ENCODE measurements at places on chromosomes 11 and 22.

DNA sequence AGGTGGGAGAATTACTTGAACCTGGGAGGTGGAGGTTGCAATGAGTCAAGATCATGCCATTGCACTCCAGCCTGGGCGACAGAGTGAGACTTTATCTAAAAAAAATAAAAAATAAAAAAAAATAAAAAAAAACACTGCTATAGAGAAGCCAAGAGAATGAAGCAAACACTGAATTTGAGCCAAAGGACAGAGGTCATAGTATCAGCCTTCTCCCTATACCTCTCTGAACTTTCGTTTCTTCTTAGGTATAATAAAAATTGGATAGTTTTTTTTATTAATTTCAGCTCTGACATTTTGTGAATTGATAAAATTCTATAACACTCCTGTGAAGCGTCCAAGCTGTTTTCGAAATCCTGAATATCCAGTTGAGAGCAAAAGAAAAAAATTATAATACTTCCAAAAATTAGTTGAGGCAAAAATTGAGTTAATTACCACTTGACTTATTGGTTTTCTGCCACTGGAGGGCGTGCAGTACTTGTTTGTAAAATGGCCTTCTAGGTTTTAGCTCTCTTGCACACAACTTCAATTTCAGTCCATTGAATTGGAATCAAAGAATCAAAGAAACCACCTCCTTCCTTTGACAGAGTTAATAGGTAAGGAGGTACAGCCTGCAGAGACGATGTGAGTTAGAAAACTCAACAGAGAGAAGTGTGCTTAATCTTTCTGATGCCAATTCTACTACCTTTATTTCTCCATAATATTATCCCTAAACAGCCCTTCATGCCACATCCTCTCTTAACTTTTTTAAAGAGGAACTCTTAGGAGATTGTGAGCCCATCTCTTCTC lies 143.2 kb downstream of the BBOX1 start:
- peak; percentile 81 for DNase-seq

DNA sequence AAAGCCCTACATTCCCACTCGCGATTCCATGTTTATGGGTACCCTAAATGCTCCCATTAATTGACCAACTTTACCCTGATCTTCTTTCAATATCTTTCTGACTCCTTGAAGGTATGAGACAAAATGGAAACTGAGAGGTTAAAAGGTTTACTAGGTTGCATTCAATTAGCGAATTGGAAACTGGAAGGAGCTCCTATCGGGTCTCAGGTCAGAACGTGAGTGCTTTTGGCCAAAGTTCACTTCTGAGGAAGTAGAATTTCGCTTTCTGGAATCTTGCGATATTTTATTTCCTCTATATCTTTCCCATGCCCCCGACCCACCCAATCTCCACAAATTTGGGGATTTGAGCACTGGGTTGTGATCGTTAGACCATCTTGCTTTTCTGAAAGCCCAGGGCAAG lies 2.6 kb downstream of the EHF start:
- no peak for DNase-seq

DNA sequence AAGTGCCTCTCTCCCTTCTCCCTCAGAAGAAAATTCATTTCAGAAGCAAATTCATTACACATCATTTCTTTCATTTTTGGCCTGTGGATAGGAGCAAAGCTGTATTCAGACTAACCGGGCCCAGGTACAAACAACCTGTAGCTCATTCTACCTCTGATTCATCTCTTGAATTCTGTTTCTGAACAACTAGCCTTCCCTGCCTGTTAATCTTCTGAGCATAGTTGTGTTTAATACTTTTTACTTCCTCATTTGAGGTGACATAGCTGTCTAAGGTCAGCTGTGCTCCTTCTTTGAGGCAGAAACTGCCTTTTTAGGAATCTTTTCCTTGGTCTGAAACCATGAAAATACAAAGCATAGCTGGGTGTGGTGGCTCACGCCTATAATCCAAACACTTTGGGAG lies 12.6 kb upstream of the IL18BP start:
- DNase-seq: no peak

- no peak for DNase-seq
These were observed 7.4 kb downstream of the LZTR1 start for GRCh38 chr22:20989323-20990138.

- DNase-seq: no peak
These were observed 511.8 kb upstream of the API5 start for GRCh38 chr11:42800041-42800440.

- DNase-seq: no peak
These were observed 501.9 kb downstream of the BRD1 start for GRCh38 chr22:49325531-49326395.

- no peak for DNase-seq
These were observed 37.1 kb downstream of the BCR start for GRCh38 chr22:23217171-23218052.

All from hepatocyte (in vitro differentiated cells).